ENCODE measurements at places on chromosomes 11 and 22.

- no peak for DNase-seq
Observed at GRCh38 chr11:64104632-64105031, 61.3 kb downstream of the MACROD1 start.

DNA sequence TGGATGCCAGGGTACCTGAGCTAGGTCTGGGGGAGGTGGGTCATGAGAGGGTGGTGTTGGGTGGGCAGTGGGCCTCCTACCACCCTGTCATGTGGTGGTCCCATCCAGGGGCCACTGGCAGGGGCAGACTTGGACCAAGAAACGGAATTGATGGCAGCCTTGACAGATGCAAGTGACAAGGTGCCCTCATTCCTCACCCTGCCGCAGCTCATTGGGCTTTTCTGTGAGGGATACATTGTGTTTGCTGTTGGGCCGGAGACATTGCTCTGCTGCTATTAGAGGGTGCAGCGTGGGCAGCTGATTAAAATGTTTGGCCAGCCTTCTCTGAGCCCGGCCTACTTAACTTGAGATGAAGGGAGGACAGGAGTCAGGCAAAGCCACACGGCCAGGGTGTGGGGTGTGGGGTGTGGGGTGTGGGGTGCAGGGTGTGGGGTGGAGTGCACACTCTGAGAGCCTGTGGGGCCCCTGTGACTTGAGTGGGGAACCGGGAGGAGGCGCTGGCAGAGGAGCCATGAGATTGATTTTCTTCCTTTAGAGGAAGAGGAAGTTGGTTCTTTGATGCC, 351.5 kb downstream of the TBC1D22A start:
- DNase-seq, result no peak

GRCh38 chr22:48147404-48147803, 1385.0 kb downstream of the TBC1D22A start:
- no peak for DNase-seq

GRCh38 chr22:48414651-48415050, 1413.0 kb downstream of the BRD1 start:
- DNase-seq, result no peak

- no peak for DNase-seq
Observed at GRCh38 chr11:93895106-93895862, 44.9 kb upstream of the VSTM5 start.

DNA sequence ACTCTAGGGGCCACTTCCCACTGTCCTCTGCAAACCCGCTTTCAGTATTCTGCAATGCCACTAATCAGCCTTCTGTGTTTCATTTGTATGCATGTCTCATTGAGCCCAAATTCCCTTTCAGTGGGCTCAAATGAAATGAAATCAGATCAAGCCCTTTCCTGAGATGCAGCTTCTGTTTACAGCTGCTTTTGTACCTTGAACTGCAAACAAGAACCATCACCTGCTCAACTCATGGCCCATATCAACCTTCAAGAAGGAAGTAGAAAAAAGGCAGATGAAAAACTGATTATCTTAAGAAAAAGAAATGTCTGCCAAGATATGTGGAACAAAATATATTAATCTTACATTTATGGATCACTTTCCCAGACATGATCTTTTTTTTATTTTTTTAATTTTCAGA, 141.1 kb upstream of the ARHGAP42 start:
- no peak for DNase-seq

- no peak for DNase-seq
Observed at GRCh38 chr11:100459811-100460210, 227.3 kb upstream of the ARHGAP42 start.

DNA sequence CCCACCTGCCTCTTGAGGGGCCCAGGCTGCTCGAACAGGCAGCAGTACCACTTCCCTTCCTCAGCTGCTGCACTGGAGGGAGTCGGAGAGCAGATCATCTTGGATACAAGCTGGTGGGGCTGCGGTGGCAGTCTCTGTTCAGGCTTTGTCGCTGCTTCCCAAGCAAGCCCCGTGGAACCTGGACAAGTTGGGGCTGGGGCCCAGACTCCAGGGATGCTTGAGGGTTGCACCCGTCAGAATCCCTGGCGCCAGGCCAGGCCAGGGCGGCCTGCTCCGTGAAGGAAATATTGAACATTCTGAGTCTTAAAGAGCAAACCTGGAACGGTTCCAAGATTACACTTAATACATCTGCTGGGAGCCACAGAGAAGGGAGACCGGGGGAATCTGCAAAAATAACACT, 310.1 kb upstream of the SORL1-AS1 start:
- no peak for DNase-seq

Measured in thoracic aorta (tissue), 2 donors.